NCI-H2029 treated with DMSO at 0.1 percent for 48 hours (cell line): ENCODE measurements at places on chromosomes 5 and 9.

DNA sequence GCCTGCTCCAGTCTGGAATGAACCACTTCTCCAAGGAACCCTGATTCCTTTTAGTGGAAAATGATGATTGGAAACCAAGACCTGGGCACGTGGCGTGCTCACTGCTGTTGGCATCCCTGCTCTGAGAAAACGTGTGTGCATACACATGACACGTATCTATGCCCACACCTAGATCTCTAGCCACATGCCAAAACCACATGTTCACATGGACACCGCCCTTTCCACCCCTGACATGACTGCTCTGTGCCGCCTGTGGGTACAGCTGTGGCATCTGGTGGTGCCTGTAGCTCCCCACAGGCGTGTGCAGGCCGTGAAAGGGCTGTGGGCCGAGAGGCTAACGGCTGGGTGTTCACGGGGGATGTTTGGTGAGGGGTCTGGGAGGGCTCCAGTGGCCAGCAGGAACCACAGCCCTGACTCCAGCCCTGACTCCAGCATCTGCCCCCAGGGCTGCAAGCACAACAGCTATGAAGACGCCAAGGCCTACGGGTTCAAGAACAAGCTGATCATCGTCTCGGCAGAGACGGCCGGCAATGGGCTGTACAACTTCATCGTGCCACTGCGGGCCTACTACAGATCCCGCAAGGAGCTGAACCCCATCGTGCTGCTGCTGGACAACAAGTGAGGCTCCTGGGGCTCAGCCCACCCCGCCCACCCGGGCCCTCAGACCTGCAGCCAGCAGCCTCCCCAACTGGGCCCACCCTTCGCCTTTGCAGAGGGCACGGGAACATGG is 75.1 kb downstream of the KCNT1 start:
- DNase-seq = no peak

DNA sequence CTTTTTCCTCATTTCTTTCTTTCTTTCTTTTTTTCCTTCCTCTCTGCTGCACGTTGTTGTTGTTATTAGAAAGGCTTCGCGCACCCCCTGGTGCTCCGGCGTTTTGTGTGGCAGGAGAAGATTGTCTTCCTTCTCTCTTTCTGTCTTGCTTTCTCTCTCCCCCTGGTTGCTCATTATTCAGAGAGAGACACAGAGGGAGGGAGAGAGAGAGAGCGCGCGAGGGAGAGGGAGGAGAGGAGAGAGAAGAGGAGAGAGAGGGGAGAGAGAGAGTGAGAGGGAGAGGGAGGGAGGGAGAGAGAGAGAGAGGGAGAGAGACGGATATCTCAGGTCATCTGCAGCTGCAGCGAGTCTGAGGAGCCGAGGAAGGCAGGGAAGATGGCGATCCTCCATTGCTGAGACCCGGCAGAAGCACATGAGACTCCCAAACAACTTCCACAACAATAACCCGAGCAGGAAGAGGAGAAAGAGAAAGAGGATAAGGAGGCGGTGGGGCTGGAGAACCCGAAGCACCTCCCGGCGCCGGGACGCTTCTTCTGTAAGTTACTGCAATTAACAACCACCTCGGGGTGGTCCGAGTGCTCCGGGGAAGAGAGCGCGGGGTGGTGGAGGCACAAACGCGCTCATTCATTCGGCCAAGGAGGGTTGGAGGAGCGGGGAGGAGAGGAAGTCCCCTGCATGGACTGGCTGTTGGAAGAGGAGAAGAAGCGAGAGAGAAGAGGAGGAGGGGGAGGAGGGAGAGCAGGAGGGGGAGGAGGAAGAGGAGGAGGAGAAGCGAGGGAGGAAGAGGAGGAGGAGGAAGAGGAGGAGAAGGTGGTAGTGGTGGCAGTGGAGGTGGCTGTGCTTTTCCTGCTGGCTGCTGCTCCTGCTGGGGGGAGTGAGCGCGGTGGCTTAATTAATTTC is at the start of gene ZNF462:
ZNF462 (plus strand) TSS at position 346 of the 900 bp plus-strand sequence. CDS start 60,218 bp downstream, outside the sequence.
- DNase-seq = peak; percentile 25

DNA sequence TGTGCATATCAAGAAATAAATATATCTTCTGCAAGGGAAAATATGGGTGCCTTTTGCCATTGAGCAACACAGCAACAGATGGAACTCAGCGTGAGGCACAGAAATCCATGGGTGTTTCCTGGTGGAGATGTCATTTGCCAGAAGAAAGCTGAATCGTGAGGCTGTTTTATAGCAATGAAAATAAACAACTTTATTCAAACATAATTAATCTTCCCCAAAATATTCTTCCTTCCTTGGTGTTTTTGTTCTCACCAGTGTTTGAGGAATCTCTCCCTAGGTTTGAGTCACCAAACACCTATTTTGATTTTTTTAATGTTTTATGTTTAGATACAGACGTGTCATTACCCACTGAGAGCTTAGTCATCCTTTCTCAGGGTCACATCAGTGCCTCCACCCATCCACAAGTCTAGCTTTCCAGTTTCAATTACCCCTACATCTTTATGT is 65.8 kb upstream of the PAPPA start:
- no peak for DNase-seq

DNA sequence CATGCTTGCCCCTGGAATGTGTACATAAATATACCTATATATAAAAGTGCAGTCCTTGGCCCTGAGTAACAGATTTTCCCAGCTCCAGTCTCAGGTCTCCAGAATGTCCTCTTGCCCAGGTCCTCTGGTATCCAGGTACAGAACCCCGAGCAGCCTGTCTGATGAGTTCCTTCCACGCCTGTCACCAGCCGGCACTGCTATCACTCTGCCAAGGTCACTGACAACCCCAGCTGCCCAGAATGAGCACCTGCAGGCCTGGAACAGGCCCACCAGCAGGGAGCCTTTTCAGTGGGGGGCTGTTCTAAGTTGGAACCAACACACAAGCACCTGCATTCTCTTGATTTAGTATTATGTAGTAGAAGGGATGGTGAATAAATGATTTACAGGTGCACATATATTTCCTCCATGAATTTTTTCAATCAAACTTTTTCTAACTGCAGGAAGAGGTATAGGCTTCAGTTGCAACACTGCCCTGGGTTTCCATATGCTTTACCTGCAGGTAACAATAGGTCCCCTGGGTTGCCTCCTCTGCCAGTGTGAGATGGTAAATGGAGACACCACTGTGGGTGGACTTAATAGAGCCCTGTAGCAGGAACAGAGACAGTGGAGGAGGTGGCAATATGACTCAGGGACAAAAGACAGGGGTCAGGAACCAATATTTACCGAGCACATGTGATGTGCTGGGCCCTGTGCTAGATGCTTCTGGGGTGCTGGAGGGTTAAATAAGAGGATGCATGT is 291.9 kb downstream of the SPOCK1 start:
- no peak for DNase-seq

- DNase-seq = no peak
Observed at GRCh38 chr5:147858565-147858964, 19.9 kb upstream of the SCGB3A2 start.

DNA sequence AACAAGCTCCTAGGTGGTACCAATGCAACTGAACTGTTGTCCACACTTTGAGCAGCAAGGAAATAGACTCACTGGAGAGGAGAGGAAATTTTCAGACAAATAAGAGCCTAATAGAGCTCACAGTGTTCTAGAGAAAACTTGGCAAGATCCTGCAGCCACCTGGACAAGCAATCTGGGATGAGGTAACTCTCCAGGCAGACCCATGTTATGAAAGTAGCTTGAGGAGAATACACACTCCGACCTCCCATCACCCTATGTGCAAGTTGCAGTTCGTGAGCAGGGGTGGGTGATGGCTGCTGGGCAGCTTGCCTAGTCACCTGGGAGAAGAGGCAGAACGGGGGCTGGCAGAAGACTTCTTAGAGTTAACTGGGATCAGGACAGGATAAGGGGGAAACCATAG is 102.2 kb downstream of the KLF4 start:
- no peak for DNase-seq

DNA sequence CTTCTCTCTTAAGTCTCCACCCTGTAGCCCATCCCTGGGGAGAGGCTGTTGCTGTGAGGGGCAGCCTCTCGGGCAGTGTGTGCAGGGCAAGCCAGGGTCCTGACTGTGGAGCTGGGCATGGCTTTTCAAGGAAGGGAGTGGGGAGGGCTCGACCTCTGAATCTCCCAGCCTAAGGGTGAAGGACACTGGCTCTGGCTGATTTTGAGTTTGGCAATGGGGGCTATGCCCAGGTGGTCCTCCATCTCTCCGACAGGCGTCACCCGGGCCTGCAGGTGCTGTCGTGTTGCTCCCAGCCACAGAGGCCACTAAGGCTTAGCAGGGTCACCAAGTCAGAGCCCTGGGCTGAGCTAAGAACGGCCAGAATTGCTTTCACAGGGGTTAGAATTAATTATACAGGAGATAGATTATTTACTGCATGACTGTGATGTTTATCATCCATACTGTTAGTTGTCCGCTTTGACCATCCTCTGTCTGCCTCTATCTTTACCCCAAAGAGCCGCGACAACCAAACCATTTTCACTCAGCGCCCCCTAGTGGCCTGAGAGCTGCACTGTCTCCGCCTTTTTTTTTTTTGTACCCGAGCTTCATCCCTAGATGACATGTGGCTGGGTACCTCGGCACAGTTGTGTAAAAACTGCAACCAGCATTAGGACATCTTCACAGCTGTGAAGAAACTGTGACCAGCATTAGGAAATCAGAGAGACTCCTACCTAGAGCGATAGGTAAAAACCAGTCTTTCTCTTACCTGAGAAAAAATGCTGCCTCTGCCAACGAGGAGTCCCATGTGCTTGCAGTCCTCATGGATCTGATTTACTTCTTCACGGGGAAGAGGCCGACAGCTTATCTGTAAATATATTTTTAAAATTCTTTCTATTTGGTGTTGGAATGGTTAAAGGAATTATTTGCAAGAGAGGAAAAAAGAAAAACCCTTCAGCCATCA is 44.5 kb downstream of the AGXT2 start:
- DNase-seq = peak; percentile 60

- DNase-seq = no peak
Observed at GRCh38 chr5:76836585-76836984, 13.2 kb upstream of the S100Z start.

DNA sequence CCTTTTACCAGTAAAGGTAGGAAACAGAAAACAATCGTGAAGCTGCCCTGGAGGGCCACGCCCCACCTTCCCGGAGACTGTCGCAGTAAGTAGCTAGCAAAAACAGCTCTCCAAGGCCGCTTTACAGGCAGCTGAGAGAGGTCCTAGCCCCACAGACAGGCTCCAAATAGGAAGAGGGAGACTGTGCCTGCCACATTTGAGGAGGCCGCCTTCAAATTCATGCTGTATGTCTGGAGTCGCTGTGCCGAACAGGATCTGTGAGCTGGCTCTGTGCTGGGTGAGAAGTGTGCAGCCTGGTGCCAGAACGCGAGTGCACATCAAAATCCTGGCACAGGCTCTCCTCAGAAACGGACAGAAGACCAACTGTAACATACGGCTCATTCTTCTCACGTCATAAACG is 582.2 kb downstream of the CETN3 start:
- DNase-seq = no peak

GRCh38 chr9:84293001-84293798 is 47.4 kb downstream of the SLC28A3 start:
- no peak for DNase-seq

DNA sequence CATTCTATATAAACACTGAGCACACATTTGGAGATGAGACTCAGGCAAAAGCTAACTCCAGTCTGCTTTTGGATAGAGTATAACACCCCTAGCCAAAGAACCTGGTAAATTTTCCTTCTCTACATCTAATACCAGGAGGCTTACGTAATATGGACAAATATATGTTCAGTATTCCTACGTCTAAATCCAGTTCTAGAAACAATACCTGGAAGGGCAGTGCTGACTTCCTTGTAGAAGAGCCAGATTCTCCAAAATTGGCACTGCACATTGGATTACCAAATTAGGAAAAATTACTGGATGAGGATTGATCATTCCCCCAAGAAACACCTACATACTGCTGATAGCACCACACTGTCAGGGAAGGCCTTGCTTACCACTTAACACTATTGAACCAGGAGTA is 247.4 kb downstream of the SAXO1 start:
- DNase-seq = no peak

GRCh38 chr9:35028341-35028740 is 38.8 kb downstream of the DNAJB5 start:
- DNase-seq = no peak

DNA sequence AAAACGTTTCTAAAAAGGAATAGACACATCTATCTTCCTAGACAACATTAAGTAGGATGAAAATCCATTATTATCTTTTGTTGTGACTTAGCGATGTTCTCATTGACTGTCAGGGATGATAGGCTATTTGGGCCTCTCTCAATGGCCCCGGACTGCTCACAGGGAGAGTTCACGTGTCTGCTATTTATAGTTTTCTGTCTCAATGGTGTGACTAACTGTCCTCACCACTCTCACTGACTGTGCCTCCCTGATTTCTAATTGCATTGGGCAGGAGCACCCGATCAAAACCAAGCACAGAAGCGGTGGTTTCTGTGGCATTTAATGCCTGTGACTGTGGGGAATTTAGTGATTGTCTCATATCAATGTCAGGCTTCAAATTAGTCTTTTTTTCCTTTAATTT is 286.7 kb upstream of the KLF9 start:
- DNase-seq = no peak

GRCh38 chr5:169325273-169325672 is 24.3 kb upstream of the SLIT3 start:
- no peak for DNase-seq

DNA sequence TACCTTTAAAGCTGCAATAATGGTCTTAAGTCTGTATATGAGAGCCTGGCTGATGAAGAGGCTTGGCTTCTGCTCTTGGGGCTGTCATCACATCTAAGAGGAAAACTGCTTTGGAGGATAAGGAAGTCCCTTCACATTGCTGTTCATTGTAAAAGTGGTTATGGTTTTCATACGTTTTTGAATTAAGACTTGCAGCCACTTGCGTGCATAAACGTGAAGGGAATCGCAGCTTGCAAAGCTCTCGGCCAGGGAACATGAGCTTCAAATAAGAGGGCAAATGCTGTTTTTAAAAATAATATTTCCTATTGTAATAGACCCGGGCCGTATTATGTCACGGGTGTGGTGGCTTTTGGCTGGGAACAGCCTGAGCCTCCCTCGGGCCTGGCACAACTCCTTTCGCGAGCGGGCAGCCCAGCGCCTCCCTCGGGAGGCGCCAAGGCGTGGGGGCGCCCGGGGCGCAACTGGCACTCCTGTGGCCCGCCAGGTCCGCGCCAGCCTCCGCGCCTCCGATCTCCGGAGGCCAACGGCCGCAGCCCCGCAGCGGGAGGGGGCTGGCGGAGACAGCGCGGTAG is 538 bp upstream of the ARHGEF28 start:
- DNase-seq = no peak

- DNase-seq = no peak
Observed at GRCh38 chr9:4160249-4160648, 139.6 kb downstream of the GLIS3 start.

DNA sequence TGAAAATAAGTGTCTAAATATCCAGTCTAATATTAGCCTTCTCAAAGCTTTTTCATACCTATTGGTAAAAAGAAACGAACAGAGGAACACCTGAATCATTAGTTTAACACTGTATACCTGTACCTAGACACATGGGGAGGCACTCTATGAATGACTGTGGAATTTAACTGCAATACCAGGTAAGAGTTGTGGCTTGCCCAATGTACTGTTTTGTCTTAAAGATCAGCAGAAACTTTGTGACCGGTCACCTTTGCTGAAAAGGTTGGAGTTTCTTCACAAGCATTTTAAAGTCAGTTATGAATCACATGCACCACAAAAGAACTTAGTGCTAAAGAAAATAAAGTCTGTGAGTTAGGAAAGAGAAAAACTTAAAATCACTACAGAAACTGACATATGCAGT is 2.4 kb downstream of the PGGT1B start:
- DNase-seq = no peak
